ENCODE measurements at places on chromosomes 3 and 15. TPM values are rescaled to one million over a fixed set of nuclear protein-coding genes. Genes with fewer than 3 reads are reported as not detected.

ZNF620 gene
- 1.0 TPM for total RNA-seq

IL20RB gene
- 2.6 TPM for total RNA-seq

FEZF2 gene
- total RNA-seq = not detected

ZNF35 gene
- 8.8 TPM for total RNA-seq

C2CD4B gene
- total RNA-seq = not detected

PRSS50 gene
- not detected for total RNA-seq

TIMP4 gene
- 15.6 TPM for total RNA-seq

CLDN18 gene
- total RNA-seq = under 0.01 TPM

IQCF5 gene
- total RNA-seq = not detected
